HCEC 1CT (cell line): ENCODE measurements at places on chromosomes 2 and 18.
A peak's percentile ranks its signal among the peaks of the same experiment; 100 is the strongest.

DNA sequence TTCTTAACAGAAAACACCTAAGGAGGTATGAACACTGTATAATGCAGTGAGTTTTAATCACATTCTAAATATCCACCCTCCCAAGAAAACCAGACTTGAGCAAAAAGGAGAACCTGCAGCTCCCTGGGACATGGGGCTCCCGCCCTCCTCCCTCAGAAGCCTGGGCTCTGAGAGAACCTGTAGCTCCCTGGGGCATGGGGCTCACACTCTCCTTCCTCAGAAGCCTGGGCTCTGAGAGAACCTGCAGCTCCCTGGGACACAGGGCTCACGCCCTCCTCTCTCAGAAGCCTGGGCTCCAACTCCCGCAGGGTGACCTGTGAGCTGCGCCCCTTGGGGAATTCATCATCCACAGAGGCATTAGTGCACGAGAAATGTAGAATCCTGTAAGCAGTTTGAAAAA lies 222.9 kb downstream of the SNTG2 start:
- DNase-seq: no peak

- DNase-seq: no peak
These were observed 533.9 kb upstream of the CRIM1 start for GRCh38 chr2:35821675-35822074.

GRCh38 chr2:56465491-56465890 lies 281.7 kb downstream of the CCDC85A start:
- DNase-seq: peak; percentile 35

- no peak for DNase-seq
These were observed 991.9 kb upstream of the CHAC2 start for GRCh38 chr2:52775674-52776073.

- DNase-seq: no peak
These were observed 94.2 kb upstream of the FZD7 start for GRCh38 chr2:201939453-201939941.

DNA sequence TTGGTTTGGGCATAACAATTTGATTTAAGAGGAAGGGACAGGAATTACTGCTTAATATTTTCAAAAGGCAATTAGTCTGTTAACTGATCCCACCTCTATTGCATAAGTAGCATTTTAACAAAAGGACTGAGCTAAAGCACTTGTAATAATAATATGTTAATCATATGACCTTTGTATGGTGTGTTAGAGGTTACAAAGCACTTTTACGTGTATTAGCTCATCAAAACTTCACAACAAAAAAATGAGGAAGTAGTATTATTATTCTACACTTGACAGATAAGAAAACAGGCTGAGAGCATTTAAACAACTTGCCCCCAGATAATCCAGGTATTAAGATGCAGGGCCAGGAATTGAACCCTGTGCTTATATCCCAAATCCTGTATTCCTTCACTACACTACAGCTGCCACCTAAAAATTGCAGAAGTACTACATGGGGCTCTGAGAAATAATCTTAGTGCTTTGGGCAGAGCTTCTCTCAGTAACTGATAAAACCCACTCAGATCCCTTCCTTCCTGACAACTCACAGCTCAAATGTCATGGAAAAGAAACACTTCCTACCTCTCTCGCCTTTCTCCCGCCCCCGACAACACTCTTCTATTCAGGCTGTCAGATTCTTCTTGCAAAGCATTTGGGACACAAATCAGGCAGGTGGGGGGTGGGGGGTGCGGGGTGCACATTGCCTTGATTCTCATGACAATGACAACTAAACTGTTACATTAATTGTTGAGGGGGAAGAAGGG lies 20.7 kb upstream of the KCTD1 start:
- DNase-seq: no peak

DNA sequence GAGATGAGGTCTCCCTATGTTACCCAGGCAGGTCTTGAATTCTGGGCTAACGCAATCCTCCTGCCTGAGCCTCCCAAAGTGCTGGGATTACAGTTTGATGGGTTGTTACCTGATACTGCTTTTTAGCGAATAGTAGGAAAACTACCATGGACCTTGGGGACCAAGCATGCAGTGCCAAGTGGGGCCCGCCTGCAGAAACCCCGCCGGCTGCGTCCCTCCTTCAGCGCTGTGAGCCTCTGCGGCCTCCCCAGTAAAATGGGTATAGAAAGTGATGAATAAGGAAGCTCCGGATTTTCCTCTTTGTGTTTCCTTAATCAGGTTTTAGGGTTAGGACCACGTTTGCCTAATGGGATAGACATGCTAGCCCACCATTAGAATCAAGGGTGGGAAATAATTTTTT lies 30.4 kb downstream of the RAMP1 start:
- no peak for DNase-seq

GRCh38 chr2:184154438-184154837 lies 443.9 kb upstream of the ZNF804A start:
- DNase-seq: peak; percentile 80

DNA sequence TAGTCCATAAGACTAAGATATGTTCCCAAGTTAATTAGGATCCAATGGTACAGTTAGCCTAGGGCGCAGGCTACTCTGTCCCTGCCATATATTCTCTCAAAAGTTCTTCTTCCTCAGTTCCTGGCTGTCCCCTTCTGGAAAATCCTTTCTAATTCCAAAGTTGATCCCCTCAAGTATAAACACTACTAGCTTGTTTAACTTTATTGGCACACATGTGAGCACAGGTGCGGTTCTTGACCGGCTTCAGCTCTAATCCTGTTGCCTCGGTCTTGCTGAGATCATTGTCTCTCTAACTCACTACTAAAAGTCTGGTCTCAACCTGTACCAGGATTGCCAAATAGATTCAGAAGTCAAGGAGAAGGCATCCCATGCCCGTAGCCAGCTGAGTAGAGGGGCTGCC lies 89.0 kb downstream of the SEMA4F start:
- DNase-seq: no peak

GRCh38 chr2:208607694-208608093 lies 201.1 kb downstream of the PTH2R start:
- DNase-seq: no peak

DNA sequence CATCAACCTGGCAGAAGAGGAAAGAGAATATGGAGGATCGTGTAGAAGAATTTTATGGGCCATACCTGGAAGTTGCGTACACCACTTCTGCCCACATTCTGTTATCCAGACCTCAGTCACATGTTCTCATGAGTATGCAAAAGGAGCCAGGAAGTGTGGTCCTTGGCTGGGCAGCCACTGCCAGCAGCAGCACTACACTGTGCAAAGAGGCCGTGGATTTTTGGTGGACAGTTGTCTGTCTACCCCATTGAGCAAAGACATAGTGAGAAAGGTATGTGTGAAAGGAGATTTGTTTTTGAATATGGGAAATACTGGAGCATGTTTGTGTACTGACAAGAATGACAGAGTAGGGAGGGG lies 68.1 kb downstream of the SDC1 start:
- DNase-seq: no peak

DNA sequence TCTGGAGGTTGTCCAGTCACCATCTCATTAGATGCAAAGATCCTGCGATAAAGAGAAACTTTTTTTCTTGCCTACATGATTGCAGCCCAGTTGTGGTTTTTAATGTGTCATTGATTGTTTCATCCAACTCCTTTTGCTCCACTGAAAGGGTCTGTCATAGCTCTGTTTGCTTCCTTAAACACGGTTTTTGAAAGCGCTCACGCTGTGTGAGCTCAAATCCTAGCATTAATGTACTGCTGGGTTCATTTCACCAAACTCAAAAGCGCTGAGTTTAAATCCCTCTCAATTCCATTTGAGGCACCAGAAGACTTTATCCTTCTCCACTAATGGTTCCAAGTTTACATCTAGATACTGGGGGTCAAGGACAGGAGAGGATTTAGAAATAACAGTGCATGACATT lies 53.6 kb downstream of the CDK15 start:
- DNase-seq: peak; percentile 41

DNA sequence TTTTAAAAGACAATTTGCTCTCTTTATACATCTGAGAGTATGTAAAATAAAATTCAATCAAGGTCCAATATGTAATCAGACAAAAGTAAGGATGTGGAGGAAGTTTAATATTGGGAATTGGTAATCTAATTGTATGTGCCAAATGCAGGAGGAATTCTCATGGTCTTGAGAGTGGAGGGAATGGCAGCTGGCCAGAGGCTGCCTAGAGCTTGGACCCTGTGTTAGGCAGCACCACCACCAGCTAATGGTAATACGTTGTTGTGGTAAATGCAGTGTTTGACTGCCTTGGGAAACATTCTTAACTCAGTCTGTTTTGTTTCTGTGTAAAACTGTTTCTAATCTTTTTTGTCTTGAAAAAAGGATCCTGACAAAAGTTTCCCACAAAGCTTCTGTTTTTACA lies 30.0 kb downstream of the GALNT1 start:
- DNase-seq: no peak

- DNase-seq: no peak
These were observed 70.2 kb upstream of the LYPD6B start for GRCh38 chr2:148968301-148968700.

DNA sequence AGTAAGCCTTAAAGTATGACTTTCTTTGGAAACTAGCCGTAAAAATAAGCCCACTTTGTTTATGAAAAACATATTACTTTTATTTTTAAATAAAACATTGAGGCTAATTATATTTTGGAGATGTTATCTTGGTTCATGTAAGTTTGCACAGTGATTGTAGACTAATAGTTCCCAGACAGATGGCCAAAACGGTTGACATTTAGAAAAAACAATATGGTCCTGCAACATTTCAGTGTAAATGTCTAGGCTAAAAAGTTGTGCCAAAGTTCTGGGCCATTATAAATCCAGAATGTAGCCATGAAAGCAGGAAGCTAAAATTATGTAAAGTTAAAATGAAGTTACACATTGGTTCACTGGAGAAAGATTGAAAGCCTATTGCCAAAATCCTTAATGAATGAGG lies 43.6 kb downstream of the SLC5A7 start:
- no peak for DNase-seq

DNA sequence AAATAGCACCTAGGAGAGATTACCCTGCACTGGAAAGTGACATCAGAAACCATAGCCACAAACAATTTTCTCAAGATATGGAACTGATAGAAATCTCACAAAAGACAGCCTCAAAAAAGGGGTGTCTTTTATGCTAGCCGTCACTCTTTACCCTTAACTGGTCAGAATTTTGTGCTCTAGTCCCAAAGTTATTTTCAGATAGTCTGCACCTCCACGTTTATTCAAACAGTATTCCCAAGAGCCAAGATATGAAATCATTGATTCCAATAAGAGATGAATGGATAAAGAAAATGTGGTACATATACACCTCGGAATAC lies 23.5 kb upstream of the PMAIP1 start:
- no peak for DNase-seq

- DNase-seq: no peak
These were observed 151.3 kb upstream of the PELI1 start for GRCh38 chr2:64295326-64296139.
